Activated T-cell treated with anti-CD3 and anti-CD28 coated beads, Interleukin-2, amount 50 U/mL, for 72 hours (primary cell): ENCODE measurements at places on chromosomes 1 and 21.

- peak overlapping the region; percentile 100 for H3K27ac ChIP-seq
- no peak for DNase-seq
- no peaks in the 10 kb centered on the region for H3K27me3 ChIP-seq
These were observed 1.8 kb upstream of the SERBP1 start for GRCh38 chr1:67431869-67432578.

GRCh38 chr1:93411000-93411399, 36.9 kb upstream of the FNBP1L start:
- H3K4me1 ChIP-seq: no peaks in the 10 kb centered on the region
- H3K27me3 ChIP-seq: peaks cover 7% of the 10 kb centered on the region
- peaks cover 2% of the 10 kb centered on the region for H3K36me3 ChIP-seq
- H3K27ac ChIP-seq: no peak overlapping the region

- H3K36me3 ChIP-seq: peaks cover 10% of the 10 kb centered on the region
- peak overlapping the region; percentile 54 for H3K27ac ChIP-seq
- DNase-seq: peak; percentile 27
These were observed 22.7 kb downstream of the NCF2 start for GRCh38 chr1:183567584-183567983.

DNA sequence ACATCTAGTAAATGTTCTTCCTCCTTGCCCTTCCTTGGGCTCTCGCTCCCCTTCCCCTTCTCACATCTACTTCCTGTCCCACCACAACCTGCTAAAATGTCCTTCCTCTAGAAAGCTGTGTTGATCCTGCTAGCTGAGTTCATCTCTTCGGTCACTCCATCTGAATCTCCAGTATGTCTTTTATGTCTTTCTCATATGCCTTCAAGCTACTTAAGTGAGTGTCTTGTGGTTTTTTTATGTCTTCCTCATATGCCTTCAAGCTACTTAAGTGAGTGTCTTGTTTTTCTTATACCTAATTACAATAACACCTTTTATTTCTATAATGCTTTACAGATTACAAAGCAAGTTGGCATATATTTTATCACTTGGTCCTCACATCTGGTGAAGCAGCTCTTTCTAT, 33.9 kb downstream of the CSF1 start:
- peaks cover 8% of the 10 kb centered on the region for H3K27me3 ChIP-seq
- DNase-seq: no peak
- H3K27ac ChIP-seq: no peak overlapping the region
- no peaks in the 10 kb centered on the region for H3K36me3 ChIP-seq

GRCh38 chr1:224264321-224264720, 65.7 kb downstream of the NVL start:
- no peak overlapping the region for H3K4me3 ChIP-seq
- H3K27me3 ChIP-seq: no peaks in the 10 kb centered on the region
- H3K4me1 ChIP-seq: peaks cover 32% of the 10 kb centered on the region
- DNase-seq: no peak
- H3K36me3 ChIP-seq: peaks cover 12% of the 10 kb centered on the region

DNA sequence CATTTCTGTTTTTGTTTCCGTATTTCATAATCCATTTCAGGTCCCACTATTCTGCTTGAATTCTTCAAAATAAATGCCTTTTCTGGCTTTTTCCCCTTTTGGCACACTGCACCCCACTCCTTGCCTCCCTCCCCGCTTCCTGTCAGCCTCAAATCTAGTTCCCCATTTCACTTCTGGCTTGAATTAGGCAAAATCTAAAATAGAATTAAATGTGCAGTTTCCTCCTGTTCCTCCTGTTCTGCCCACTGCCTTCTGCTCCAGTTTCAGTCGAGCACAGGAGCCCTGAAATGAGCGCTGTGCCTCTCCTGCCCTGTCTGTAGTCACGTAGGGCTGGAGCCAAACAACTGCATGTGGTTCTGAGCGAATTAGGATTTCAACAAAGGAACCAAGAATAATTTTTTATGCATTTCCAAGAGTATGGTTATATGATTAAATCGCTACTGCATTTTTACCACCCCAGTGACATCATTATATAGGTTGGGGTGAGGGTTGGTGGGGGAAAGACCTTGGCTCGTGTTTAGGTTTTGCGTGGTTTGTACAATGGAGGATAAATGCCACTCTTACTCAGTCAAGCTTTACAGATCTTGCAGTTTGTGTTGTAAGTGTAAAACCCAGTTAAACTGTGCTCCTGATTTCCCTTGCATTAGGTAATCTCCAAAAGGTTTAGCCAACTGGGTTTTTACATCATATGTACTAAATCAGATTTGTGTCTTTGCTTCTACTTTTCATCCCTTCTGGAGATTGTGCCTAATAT, 114.9 kb downstream of the VPS13D start:
- DNase-seq: peak; percentile 25
- peak overlapping the region; percentile 52 for H3K27ac ChIP-seq
- H3K4me3 ChIP-seq: peak overlapping the region; percentile 73
- peaks cover 55% of the 10 kb centered on the region for H3K4me1 ChIP-seq

DNA sequence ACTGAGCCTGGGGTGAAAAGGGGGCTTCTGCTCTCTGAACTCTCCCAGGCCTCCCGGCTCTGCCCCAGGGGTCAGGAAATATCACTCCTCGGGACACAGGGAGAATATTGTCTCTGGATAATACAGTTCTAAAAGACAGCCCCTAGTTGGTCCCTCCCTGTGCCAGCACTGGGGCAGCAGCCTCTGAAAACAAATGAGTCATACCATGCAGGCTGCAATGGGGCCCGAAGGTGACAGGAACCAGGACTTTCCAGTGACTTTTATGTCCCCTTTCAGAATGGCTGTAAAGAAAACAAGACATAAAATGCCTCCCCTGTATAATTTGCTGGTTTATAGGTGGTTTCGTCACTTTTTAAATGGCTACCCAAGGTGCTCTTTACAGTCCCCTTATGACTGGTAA, 360.0 kb downstream of the NPHP4 start:
- peaks cover 13% of the 10 kb centered on the region for H3K4me1 ChIP-seq
- peak; percentile 20 for DNase-seq
- no peak overlapping the region for H3K4me3 ChIP-seq
- no peaks in the 10 kb centered on the region for H3K36me3 ChIP-seq
- peaks cover 22% of the 10 kb centered on the region for H3K27me3 ChIP-seq

DNA sequence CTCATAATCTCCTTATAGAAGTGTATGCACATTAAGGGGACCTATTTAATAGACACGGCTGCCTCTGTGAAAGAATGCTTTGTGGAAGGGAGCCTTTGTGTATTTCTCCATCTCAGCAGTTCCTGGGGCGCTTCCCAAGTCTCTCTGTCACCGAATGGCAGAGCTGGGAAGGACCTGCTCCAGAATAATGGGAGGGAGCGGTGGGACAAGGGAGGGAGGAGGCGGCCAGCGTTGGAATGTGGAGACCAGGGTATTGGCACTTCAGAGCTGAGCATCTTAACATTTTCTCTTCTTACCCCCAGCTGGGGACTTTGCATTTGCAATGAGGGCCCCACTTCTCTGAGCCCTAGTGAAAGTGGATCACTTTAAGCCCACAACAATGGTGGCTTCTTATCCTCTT, 23.9 kb downstream of the CACHD1 start:
- H3K27me3 ChIP-seq: no peaks in the 10 kb centered on the region
- H3K4me1 ChIP-seq: peaks cover 15% of the 10 kb centered on the region
- H3K27ac ChIP-seq: no peak overlapping the region
- DNase-seq: no peak

DNA sequence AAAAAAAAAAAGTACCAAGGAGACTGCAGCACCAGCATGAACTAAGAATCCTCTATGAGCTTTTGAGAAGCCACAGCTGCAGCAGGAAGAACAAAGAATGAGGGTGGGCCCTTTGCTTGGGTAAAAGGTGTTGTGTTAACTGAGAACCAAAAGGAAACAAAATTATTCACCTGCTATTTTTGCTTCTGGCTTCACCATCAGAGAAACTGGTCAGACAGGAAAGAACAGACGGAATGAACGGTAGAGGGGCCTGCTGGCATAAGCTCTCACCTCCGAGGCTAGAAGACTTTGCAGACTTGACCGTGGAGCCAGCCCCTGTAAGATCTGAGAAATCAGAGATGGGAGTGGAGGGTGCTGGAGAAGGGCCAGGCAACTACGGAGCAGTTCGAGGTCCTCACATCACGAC, 27.6 kb downstream of the IL10RB start:
- no peak overlapping the region for H3K27ac ChIP-seq
- DNase-seq: no peak
- H3K36me3 ChIP-seq: peaks cover 2% of the 10 kb centered on the region
- no peak overlapping the region for H3K4me3 ChIP-seq

DNA sequence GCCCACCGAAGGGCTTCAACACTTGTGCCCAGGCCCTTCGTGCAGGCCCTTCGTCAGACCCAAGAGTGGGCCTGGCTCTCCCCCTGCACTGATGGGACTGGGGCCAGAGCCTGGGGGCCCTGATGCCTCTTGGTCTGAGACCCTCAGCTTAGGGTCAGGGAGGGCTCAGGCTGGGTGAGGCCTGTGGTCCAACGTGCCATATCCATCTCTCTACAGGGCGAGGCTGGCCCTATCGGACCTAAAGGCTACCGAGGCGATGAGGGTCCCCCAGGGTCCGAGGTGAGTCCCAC, 15.6 kb downstream of the COL6A1 start:
- no peaks in the 10 kb centered on the region for H3K27me3 ChIP-seq
- no peak overlapping the region for H3K4me3 ChIP-seq
- H3K36me3 ChIP-seq: no peaks in the 10 kb centered on the region
- no peak for DNase-seq
- H3K4me1 ChIP-seq: peaks cover 7% of the 10 kb centered on the region

DNA sequence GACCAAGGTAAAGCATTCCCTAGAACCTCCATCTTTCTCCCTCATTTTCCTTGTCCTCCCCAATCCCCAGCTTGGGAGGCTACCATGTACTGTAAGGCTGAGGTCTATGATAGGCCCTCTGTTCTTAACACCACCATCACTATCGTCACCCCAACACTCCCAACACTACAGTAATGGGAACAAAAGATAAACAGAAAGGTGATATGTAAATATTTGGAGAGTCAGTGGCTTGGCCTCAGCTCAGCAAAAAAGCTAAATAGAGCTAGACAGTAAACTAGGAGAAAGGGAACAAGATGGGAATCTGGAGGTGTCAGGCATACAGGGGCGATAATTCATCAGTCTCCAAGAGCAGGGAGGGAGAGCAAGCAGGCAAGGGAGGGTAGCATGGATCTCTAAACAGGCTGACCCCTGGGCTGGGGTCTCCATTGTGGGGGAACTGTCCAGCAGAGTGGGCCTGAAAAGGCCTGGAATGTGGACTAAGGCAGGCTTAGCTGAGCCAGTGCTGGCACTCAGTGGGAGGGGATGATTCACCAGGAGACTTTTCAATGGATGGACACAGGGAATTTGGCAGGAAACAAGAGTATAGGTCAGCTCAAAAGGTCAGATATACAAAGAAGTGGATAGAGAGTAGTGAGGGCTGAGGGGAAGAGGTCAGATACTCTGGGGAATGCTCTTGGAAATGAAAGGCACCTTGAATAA, 6.7 kb downstream of the WNT2B start:
- H3K4me3 ChIP-seq: no peak overlapping the region
- no peaks in the 10 kb centered on the region for H3K36me3 ChIP-seq
- peaks cover 2% of the 10 kb centered on the region for H3K27me3 ChIP-seq
- no peak for DNase-seq

- H3K4me3 ChIP-seq: no peak overlapping the region
- no peak overlapping the region for H3K27ac ChIP-seq
- H3K4me1 ChIP-seq: no peaks in the 10 kb centered on the region
- no peaks in the 10 kb centered on the region for H3K36me3 ChIP-seq
These were observed 107.9 kb downstream of the ZFYVE9 start for GRCh38 chr1:52249831-52250230.

DNA sequence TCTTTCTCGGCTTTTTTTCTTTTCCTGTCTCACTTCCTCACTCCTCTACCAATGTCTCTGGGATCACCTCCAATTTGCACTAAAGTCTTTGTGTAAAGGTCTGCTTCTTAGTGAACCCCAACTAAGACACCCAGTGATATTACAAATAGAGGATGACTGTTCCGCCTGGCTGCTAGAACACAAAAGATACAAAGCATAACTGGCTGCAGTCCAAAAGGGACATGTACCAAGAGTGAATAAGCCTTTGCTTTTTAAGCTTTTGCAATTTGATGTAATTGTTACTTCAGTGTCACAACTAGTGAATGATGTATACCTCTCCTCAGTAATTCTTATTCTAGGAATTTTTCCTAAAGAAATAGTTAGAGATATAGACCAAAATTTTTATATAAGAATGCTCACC, 82.8 kb upstream of the BEND5 start:
- H3K4me1 ChIP-seq: no peaks in the 10 kb centered on the region
- no peaks in the 10 kb centered on the region for H3K36me3 ChIP-seq
- no peak overlapping the region for H3K4me3 ChIP-seq
- DNase-seq: no peak

GRCh38 chr1:111904478-111905218, 84.8 kb downstream of the KCND3 start:
- peaks cover 22% of the 10 kb centered on the region for H3K4me1 ChIP-seq
- DNase-seq: peak; percentile 43
- peak overlapping the region; percentile 38 for H3K4me3 ChIP-seq
- H3K36me3 ChIP-seq: no peaks in the 10 kb centered on the region

DNA sequence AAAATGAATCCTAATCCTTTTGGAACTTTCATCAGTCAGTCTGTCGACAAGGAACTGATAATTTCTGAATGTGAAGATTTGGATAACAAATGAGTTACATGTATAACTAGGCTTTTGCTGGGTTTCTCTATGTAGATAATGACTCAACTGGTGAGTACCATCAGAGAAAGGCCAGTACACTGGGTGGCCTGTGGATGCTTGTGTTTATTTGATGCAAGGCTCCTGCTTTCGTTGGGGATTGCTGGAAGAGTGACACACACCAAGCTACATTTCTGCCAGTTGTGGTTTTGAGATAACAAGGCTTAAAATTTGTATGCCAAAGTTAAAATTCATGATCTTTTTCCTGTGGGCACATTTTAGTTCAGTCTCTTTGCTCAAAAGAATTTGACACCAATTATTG, 115.7 kb upstream of the UBE2U start:
- DNase-seq: no peak
- H3K4me3 ChIP-seq: no peak overlapping the region
- H3K36me3 ChIP-seq: no peaks in the 10 kb centered on the region
- no peak overlapping the region for H3K27ac ChIP-seq

DNA sequence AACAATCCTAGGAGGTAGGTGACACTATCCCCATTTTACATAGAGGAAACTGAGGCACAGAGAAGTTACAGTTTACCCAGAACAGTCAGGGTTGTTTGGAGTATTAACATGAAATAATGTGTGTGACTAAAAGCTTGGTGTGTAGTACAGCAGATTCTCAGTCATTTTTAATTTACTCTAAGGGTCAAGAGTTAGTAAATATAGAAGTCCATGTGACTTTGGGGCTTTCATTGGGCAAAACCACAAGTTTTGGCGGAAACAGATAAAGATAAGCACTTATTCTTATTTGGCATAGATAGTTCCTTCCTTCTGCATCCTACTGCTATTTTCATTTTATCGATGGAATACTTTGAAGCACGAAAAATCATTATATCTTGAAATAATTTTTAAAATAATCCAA, 128.5 kb downstream of the DNM3 start:
- peaks cover 5% of the 10 kb centered on the region for H3K27me3 ChIP-seq
- H3K4me1 ChIP-seq: no peaks in the 10 kb centered on the region
- H3K36me3 ChIP-seq: no peaks in the 10 kb centered on the region
- no peak overlapping the region for H3K27ac ChIP-seq

- H3K27me3 ChIP-seq: peaks cover 33% of the 10 kb centered on the region
- no peaks in the 10 kb centered on the region for H3K36me3 ChIP-seq
- peaks cover 11% of the 10 kb centered on the region for H3K4me1 ChIP-seq
- H3K4me3 ChIP-seq: no peak overlapping the region
- peak overlapping the region; percentile 38 for H3K27ac ChIP-seq
- no peak for DNase-seq
These were observed 10.3 kb upstream of the HMGCS2 start for GRCh38 chr1:119778886-119779560.
